ENCODE measurements at places on chromosomes 2 and 18.
A peak's percentile ranks its signal among the peaks of the same experiment; 100 is the strongest.

GRCh38 chr2:201644001-201644400 is 698 bp upstream of the TMEM237 start:
- DNase-seq = no peak

- no peak for DNase-seq
Observed at GRCh38 chr2:48914477-48915089, 159.1 kb upstream of the LHCGR start.

- DNase-seq = no peak
Observed at GRCh38 chr18:74291472-74291770, 342 bp downstream of the CYB5A start.

- no peak for DNase-seq
Observed at GRCh38 chr2:85133751-85134254, 611 bp downstream of the TCF7L1 start.

- DNase-seq = no peak
Observed at GRCh38 chr2:64457524-64457923, 3.6 kb downstream of the LGALSL start.

DNA sequence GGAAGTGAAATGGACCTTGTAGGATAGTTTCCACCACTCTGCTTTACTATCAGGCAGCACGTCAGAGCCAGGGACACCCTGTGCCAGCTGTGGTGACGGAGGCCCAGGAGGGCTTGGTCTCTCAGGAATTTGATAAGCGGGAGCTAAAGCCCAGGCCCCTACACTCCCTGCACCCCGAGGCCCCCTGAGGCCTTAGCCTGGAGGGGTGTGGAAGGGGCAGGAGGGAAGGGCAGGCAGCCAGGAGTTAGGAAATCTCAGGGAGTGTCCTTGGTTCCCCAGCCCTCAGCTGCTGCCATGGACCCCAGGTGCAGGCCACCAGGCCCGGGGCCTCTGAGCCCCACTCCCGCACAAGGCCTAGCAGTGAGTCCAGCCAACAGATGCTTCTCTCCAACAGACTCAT is 38.2 kb downstream of the PDIA6 start:
- DNase-seq = no peak

DNA sequence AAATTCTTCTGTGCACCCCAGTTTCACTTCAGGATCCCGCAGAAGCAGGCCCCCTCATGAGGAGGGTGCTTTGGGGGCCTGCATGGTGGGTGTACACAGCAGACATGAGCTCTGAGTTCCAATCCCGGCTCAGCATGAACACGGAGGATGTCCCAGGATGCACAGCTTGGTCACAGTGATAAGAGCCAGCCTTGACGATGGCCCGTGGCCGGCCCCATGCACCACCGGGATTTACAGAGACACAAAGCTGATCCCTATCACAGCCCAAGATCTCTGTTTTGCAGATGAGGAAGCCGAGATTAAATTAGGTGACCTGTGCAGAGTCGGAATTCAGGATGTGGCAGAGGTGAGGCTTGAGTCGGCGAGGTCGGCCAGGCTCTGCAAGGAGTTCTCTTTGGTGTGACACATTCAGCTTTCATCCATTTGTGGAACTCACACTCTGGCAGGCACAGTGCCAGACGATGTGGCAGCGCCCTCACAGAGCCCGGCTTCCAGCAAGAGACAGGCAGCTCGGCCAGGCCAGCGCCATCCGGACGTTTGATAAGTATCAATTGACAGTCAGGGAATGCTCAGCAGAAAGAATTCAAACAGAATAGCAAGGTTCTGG is 456.3 kb upstream of the MYT1L start:
- no peak for DNase-seq

DNA sequence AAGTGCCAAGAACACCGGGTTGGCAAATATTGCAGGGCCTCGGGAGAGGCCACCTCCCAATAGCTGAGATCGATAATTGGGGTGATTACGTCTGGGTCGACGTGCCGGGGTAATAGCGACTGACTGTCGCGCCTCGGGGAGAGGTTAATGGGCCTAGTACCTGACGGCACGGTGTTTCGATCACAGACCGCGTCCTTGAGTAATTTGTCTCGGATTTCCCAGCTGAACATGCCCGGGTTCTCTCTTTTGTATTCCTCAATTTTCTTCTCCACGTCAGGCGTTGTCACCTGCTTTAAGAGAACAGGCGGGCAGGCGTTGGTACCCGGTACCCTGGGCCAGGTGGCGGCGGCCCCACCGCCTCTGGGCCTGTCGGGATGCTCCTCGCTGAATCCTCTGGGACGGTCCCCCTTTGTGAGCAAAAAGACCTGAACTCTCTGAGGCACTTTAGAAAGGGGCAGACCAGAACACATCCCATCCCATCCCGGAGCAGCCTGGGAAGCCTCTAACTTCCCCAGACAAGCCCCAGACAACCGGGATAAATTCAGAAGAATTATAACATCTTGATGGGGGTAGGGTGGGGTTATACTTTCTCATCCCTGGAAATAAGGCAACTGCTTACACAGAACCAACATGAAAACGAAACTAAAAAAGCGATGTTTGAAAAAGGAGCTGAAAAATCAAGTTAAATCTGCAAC is 3.3 kb downstream of the PAX3 start:
- DNase-seq = no peak

DNA sequence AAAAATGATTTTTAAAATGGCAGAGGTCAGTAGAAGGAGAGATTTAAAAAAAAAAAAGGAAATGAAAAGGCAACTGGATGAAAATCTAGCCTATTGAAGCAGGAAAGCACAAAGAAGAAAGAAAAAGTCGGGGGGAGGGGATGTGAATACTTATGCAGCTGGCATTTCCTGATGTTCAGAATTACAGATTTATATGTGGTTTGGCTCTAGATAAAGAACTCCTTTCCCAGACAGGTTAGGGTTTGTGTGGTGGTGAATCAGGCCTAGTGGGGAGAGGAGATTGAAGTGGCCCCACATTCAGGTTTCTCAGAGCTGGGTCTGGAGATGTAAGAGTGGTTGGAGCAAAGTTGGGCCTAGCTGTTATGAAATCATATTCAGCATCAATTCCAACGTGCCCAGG is 394.4 kb downstream of the FIGN start:
- DNase-seq = no peak

- no peak for DNase-seq
Observed at GRCh38 chr2:135942936-135943688, 42.3 kb downstream of the DARS1 start.

DNA sequence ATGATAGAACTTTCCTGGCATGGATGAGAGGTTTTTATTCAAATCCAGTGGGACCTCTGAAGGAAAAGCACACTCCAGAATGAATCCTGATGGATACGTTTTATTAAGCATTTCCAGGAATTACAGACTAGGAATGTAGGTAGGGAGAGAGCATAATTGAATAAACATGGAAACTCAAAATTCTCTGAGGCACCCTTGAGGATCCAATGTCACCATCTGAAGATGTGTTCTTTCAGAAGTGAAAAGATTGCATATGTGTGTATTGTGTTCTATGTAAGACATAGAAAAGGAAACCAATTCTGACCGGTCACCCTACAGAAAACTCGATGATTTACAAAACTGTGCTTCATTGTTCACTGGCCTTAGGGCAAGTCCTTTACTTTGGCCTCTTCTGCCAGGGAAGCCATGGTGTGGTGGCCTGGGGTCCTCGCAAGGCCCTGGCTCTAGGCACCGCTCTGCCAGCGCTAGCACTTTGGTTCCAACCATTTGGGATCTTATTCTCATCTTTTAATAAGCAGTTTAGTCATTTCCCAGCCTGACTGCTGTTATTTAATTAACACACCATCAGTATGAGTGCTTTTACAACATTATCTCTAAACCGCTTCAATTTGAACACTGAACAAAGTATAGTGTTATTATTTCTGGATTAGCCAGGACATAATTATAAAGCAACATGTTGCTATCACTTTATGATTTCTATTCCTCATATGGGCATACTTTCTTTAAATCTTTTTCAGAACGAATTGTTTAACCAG is 4.5 kb upstream of the GKN1 start:
- no peak for DNase-seq

GRCh38 chr2:40642726-40643125 is 190.8 kb upstream of the SLC8A1 start:
- DNase-seq = no peak

DNA sequence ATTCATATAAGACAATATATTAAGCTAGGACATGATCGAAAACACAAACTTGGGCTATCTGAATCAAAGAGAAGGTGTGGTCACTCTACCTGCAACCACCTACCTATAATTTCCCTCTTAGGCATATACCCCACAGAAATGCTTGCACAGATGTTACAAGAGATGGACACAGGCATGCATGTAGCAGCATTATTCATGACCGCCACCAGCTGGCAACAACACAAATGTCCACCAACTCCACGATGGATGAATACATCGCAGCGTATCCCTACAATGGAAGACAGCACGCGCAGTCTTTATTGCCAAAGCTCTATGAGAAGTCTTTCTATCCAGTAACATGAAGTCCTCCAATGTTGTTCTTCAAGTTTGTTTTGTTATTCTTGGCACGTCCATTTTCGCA is 90.8 kb downstream of the ARL4C start:
- no peak for DNase-seq

DNA sequence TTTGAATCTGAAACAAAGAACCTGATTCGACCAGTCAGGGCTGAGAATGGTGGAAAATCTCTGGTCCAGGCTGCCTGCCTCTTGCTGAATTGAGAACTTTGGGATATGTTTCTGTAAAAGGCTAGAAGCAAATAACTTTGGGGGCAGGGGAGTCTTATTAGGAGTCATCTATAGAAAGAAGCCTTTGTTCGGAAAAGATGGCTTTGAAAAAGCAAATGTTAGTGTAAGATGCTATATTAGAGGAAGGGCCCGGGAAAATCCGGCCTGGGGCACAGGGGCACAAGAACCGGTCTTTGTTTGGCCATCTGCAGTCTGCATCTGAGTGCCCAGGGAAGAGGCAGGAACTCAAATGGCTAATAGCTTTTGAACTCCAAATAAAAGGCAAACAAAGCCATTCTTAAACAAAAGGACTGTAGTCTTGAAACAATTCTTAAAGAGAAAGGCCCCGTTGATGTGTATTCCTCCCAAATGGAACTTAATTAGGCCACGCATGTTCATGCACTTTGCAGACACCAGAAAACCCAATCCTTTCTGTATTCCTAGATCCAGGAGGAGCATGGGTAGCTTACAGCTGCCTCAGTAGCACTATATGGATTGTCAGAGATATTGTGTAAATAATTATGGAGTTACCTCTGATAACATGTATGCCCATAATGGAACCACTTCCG is 180.0 kb upstream of the ARL4C start:
- DNase-seq = no peak

GRCh38 chr2:79393107-79393685 is 119.7 kb upstream of the CTNNA2 start:
- DNase-seq = no peak

GRCh38 chr18:58235001-58235436 is 191.0 kb downstream of the NEDD4L start:
- DNase-seq = no peak

- no peak for DNase-seq
Observed at GRCh38 chr18:4106407-4107033, 348.6 kb downstream of the DLGAP1 start.

DNA sequence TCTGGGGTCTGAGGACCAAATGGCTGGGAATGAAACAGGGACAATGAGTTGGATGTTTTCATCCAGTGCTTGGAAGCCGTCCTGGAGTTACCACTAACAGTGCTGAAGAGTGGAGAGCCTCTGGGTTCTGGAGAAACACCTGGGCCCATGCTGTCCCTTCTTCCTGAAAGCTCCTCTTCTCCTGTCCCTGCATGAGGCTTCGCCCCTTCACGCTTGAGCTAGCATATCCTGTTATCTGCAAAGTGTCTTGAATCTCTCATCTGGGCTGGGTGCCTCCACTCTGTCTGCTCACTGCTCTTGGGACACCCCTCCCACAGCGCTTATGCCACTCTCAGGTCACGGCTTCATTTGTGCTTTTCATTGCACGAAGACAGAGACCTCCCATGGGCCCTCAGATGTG is 154.5 kb downstream of the MYCN start:
- DNase-seq = no peak

- DNase-seq = no peak
Observed at GRCh38 chr2:98775146-98775986, 44.4 kb upstream of the MGAT4A start.

DNA sequence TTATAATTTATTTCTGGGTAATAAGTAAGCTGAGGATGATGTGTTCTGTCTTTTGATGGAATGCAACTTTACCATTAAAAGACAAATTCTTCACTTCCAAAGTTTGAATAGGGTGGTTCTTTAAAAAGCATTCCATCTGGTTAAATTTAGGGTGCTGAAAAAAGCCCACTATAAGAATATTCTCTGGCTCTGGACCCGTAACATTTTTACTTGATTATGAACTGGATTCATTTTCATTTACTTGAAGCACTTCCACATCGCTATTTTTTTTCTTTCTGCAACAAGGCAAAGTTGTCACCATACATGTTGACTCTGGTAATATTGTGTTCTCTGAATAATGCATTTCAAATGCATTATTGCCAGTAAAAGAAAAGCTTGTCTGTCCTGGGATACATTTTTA is 344.6 kb downstream of the SATB2 start:
- no peak for DNase-seq

DNA sequence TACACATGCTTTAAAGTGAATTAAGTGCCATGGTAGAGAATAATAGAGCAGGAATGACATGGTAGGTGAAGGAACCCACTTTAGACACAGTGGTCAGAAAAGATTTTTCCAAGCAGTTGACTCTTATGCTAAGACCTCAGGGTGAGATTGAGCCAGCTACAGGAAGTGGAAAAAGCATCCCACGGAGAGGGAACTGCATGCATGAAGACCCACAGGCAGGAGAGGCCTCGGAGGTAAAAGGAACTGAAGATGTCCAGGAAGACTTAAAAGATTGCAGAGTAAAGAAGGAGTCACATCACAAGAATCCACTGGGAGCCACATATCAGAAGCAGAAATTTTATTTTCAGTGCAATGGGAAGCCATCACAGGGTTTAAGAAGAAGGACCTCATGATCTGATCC is 499.2 kb upstream of the FAM98A start:
- DNase-seq = no peak

- no peak for DNase-seq
Observed at GRCh38 chr2:239729681-239730566, 295.2 kb downstream of the NDUFA10 start.

- no peak for DNase-seq
Observed at GRCh38 chr2:111618226-111618977, 265.6 kb downstream of the ANAPC1 start.

DNA sequence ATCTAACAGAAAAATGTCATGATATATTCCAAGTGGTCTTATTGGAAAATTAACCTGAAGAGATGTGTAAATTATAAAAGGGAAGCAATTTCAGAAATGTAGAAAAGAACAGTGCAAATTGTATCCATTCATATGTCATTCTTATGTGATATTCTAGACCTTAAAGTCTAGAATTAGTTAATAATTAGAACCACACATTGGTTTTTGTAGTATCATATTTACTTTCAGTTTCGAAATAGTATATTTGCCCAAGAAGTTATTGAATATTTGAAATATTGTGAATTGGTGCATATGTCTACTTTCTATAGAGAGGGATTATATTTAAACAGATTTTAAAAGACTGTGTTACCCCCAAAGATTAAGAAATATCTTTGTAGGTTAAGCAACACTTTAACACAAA is 1348.6 kb upstream of the ACVR2A start:
- no peak for DNase-seq

GRCh38 chr2:189783451-189783926 is 650 bp downstream of the ORMDL1 start:
- peak; percentile 51 for DNase-seq

- DNase-seq = no peak
Observed at GRCh38 chr2:120289221-120289906, 36.7 kb downstream of the RALB start.

- no peak for DNase-seq
Observed at GRCh38 chr2:43044093-43044681, 182.2 kb downstream of the ZFP36L2 start.

- no peak for DNase-seq
Observed at GRCh38 chr2:203761121-203761520, 54.7 kb downstream of the CD28 start.
